ENCODE measurements at places on chromosomes 7 and 10.

- no peak for DNase-seq
These were observed 34.1 kb downstream of the PRKG1 start for GRCh38 chr10:51108406-51108805.

- DNase-seq = no peak
These were observed 8.6 kb upstream of the CRYGN start for GRCh38 chr7:151448261-151449252.

DNA sequence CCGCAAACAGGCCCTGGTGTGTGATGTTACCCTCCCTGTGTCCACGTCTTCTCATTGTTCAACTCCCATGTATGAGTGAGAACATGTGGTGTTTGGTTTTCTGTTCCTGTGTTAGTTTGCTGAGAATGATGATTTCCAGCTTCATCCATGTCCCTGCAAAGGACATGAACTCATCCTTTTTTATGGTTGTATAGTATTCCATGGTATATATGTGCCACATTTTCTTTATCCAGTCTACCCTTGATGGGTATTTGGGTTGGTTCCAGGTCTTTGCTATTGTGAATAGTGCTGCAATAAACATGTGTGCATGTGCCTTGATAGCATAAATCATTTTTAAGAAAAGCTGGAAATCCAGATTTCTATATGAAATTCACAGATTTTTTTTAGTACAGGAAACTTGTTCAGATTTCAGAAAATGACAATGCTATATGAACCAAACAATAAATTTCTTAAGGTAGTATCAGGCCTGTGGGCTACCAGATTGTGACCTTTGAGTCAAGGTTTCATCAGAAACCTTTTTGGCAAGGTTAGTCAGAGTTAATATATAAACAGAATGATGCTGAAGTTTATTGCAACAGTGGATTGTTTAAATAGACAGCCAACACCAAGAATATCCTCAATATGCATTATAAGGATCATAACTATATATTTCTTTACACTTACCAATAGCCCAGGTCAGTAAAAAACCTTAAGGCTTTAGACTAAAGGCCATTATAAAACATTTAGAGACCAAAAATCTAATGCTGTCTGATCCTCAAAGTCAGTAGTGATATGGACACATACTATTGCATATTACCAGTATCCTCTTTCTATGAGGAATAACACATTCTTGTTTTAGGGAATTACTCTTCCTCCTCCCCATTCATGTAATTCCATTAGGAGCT, 68.7 kb upstream of the PAPSS2 start:
- DNase-seq = no peak

DNA sequence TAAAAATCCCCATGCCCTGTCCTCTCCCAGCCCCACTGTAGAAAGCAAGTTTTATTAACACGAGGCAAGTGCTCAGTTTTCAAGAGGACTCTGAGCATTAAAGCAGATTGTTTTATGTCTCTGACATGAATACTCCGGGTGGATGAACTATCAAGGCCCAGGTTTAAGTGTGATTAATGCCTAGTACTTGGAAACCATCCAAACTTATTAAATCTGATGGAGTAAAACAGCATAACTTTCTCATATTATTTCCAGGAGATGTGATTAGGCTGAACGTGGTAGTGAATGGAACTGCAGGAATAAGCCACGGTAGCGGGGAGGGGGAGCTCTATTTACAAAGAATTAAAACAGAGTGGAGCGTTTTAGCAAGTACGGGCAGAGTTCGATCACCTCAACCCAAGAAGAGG, 144.2 kb upstream of the RNF32 start:
- DNase-seq = no peak

- DNase-seq = no peak
These were observed 60.7 kb upstream of the NRP1 start for GRCh38 chr10:33395201-33395600.

- DNase-seq = no peak
These were observed 30.6 kb downstream of the TARP start for GRCh38 chr7:38242814-38243213.

- no peak for DNase-seq
These were observed 1.2 kb downstream of the HIPK2 start for GRCh38 chr7:139776486-139777132.
